ENCODE measurements at places on chromosomes 2 and 18. TPM values are rescaled to one million over a fixed set of nuclear protein-coding genes. Genes with fewer than 3 reads are reported as not detected.

SSB gene
- total RNA-seq: 40.1 TPM

LRATD1 gene
- total RNA-seq: 74.7 TPM

GDF7 gene
- 0.32 TPM for total RNA-seq

MALL gene
- 248 TPM for total RNA-seq

CGREF1 gene
- total RNA-seq: 0.96 TPM

KCNJ3 gene
- total RNA-seq: not detected

ABCB11 gene
- total RNA-seq: not detected

RAB6C gene
- not detected for total RNA-seq

VWA3B gene
- 0.40 TPM for total RNA-seq

AKAIN1 gene
- not detected for total RNA-seq

C1QL2 gene
- not detected for total RNA-seq

IL36RN gene
- 64.1 TPM for total RNA-seq

LINC00305 gene
- total RNA-seq: not detected

REG3G gene
- total RNA-seq: not detected

FAM237A gene
- total RNA-seq: not detected

C18orf63 gene
- not detected for total RNA-seq

TRAF3IP1 gene
- total RNA-seq: 10.8 TPM

CCDC85A gene
- 0.24 TPM for total RNA-seq

TMEFF2 gene
- not detected for total RNA-seq

RTP5 gene
- not detected for total RNA-seq

HOXD13 gene
- total RNA-seq: not detected

CXCR2 gene
- 18.7 TPM for total RNA-seq

SERPINB2 gene
- total RNA-seq: 139 TPM

EPC2 gene
- 16.4 TPM for total RNA-seq

HOXD9 gene
- 1.1 TPM for total RNA-seq

NAT8 gene
- total RNA-seq: not detected

PPP1R1C gene
- 1.8 TPM for total RNA-seq

DCDC2C gene
- not detected for total RNA-seq

Measured in esophagus mucosa (tissue), 1 donor.